SJSA1 (cell line): ENCODE measurements at places on chromosomes 1 and 21. TPM values are rescaled to one million over a fixed set of nuclear protein-coding genes. Genes with fewer than 3 reads are reported as not detected.

- no peak for DNase-seq
Measured at GRCh38 chr21:28421716-28422524, 570.8 kb downstream of the LTN1 start.

- no peak for DNase-seq
Measured at GRCh38 chr1:1083416-1084371, 9.6 kb upstream of the RNF223 start.

DNA sequence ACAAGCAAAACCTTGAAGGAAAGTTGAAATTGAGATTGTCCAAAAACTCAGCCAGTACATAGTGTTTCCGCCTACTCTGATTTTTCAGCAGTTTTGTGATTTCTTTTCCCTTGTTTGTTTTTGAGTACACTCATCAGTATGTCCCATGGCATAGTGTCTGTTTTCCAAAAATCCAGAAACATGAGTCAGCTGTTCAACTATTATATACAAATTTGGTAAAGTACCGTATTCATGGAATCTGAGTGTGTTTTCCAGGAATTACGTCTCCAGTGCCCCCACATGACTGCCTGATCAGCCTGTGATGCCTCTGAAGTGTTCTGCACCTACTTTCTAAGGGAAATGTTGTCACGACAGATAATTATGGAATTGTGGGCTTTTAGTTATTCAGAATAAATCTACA, 186.8 kb downstream of the LTN1 start:
- peak; percentile 84 for DNase-seq

DNA sequence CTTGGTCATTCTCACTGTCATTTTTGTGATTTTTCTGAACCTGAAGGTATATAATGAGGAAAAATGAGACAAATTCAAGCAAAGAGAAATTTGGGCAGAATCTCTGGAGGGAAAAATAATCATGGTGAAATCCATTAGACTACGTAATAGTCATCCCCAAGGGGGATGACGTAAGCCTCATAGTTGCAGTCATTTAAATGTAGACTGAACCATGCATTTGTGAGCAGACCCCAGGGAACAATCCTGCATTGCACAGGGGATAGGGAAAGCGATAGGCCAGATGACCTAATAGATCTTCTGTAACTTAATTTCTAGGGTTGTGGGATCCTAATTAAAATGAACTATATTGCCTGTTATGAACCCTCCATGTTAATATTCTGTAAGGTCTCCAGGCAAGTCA, 167.4 kb upstream of the C1orf21 start:
- DNase-seq, result no peak

GRCh38 chr1:2334883-2335534, 56.3 kb downstream of the MORN1 start:
- DNase-seq, result no peak

The LRRC39 gene
- total RNA-seq, result 0.13 TPM in 1 of 2 replicates, not detected in the other

The LRRC71 gene
- total RNA-seq, result not detected in 2 replicates

The ADGRL4 gene
- total RNA-seq, result not detected in 2 replicates

The GSTM4 gene
- 18.8 and 26.7 TPM in 2 replicates for total RNA-seq
